ENCODE measurements at places on chromosomes 1 and 21. TPM values are rescaled to one million over a fixed set of nuclear protein-coding genes. Genes with fewer than 3 reads are reported as not detected.

The FBLIM1 gene
- 3.8 TPM for total RNA-seq

DNA sequence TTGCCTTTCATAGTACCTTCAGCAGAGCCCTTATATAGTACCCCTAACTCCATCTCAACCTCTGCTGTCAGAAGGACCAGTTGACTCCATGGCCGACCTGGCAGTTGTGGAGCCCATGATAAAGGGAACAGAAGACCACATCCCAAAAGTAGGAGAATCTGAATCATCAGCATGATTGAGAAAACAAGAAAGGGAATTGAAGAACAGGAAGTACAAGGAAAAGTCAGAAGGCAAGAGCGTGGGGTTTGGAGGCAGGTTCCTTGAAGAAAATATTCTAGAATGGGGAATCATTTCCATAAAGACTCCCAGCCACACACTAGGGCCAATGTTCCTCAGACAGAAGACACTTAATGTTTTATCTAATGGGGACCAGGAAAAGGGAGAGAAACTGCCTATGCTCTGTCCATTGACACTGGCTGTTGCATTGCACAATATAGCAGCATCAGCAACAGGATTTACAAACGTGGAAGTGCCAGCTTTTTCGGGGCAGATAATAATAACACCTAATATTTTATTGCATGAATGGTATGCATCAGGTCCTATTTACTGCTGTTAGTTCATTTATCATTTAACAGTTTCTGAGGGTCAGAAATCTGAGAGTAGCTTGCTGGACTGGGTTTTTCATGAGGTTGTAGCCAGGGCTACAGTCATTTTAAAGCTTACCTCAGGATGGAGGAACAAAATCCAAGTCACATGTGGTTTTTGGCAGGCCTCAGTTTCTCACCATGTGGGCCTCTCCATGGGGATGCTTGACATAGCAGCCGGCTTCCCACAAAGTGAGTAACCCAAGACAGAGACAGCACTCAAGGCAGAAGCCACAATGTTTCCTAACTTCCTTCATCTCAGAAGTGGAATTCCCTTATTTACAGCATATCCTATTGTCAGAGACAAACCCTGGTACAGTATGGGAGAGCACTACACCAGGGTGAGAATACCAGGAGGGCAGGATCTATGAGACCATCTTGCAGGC lies 483.4 kb downstream of the PLPP3 start:
- no peaks in the 10 kb centered on the region for H3K27me3 ChIP-seq
- DNase-seq = peak; percentile 65
- H3K27ac ChIP-seq = no peak overlapping the region
- H3K4me1 ChIP-seq = no peaks in the 10 kb centered on the region
- H3K4me3 ChIP-seq = no peak overlapping the region

DNA sequence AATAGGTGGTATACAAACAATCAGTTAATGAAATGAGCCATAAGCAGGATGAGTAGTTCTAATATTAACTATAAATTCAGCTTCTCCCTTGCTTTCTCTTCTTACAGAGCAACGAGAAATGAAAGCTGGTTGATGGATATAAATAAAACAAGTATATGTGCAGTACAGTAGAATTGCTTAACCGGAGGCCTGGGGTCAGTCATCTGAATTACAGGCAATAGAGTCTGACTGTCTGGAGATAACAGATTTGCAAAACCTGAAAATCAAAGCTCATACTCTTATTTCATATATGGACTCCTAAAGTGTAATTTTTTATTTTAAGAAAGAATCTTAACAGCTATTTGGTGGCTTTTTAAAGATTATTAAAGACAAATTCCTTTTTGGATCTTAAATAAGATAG lies 43.1 kb upstream of the SGIP1 start:
- H3K36me3 ChIP-seq = no peaks in the 10 kb centered on the region
- no peak overlapping the region for H3K27ac ChIP-seq
- H3K4me1 ChIP-seq = no peaks in the 10 kb centered on the region
- no peak for DNase-seq

- H3K4me1 ChIP-seq = peaks cover 24% of the 10 kb centered on the region
- no peaks in the 10 kb centered on the region for H3K27me3 ChIP-seq
- no peak for DNase-seq
- H3K36me3 ChIP-seq = no peaks in the 10 kb centered on the region
These were observed 156.2 kb downstream of the ZBTB18 start for GRCh38 chr1:244207042-244207934.
